Activated CD4-positive, alpha-beta T cell treated with anti-CD3 and anti-CD28 coated beads, Interleukin-2, amount 10 ng/mL, durations not matched to agents 24 days and 14 days (primary cell): ENCODE measurements at places on chromosomes 12 and 14. TPM values are rescaled to one million over a fixed set of nuclear protein-coding genes. Genes with fewer than 3 reads are reported as not detected.

GRCh38 chr14:82595466-82595865, 1061.8 kb upstream of the SEL1L start:
- DNase-seq: no peak
- H3K27me3 ChIP-seq: no peaks in the 10 kb centered on the region
- H3K4me1 ChIP-seq: no peaks in the 10 kb centered on the region
- H3K27ac ChIP-seq: no peak overlapping the region
- H3K36me3 ChIP-seq: no peaks in the 10 kb centered on the region
- H3K4me3 ChIP-seq: no peak overlapping the region

GRCh38 chr12:121590476-121591143, 9.8 kb upstream of the KDM2B start:
- H3K4me1 ChIP-seq: peaks cover 40% of the 10 kb centered on the region
- peak overlapping the region; percentile 84 for H3K4me3 ChIP-seq
- DNase-seq: peak; percentile 91
- H3K36me3 ChIP-seq: peaks cover 14% of the 10 kb centered on the region
- H3K27ac ChIP-seq: peak overlapping the region; percentile 97

GRCh38 chr12:117208206-117208605, 17.9 kb upstream of the FBXO21 start:
- no peaks in the 10 kb centered on the region for H3K36me3 ChIP-seq
- no peak overlapping the region for H3K4me3 ChIP-seq
- peaks cover 4% of the 10 kb centered on the region for H3K27me3 ChIP-seq
- DNase-seq: no peak
- no peaks in the 10 kb centered on the region for H3K4me1 ChIP-seq

DNA sequence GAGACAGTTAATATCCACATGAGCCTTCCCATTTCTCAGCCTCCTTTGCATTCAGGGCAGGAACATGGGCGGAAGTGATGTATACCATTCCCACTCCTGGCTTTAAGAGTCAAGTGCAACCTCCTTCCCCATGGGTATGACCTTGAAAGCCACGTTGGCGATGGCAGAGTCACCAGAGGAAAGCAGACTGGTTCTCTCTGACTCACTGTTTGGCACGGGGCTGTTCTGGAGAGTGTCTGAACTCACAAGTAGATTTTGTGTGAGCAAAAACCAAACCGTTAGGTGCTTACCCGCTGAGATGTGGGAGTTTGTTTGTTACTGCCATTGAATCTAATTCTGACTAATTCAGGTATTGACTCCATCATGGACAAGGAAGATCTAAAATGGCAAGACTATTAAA, 36.7 kb upstream of the PZP start:
- peak overlapping the region; percentile 96 for H3K27ac ChIP-seq
- DNase-seq: peak; percentile 66
- peak overlapping the region; percentile 15 for H3K4me3 ChIP-seq
- H3K4me1 ChIP-seq: peaks cover 29% of the 10 kb centered on the region

DNA sequence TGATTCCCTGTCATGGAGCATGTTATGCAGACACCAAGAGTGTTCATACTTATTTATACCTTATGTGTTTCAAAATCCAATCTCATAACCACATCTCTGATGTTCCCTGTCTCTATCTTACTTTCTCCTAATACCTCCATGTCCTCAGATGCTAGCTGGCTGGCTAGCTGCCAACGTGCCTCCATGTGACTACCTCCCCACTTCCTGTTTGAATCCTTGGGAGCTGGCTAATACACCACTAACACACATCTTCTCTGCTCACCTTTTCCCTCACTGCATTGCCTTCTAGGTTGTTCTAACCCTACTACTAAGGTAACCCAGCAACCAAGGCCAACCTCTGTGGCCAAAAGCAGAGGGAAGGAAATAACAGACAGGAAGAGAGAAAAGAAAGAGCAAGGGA, 27.3 kb downstream of the TTC5 start:
- DNase-seq: no peak
- peaks cover 9% of the 10 kb centered on the region for H3K4me1 ChIP-seq
- no peak overlapping the region for H3K27ac ChIP-seq
- no peaks in the 10 kb centered on the region for H3K27me3 ChIP-seq

- no peak for DNase-seq
- H3K4me3 ChIP-seq: peak overlapping the region; percentile 97
- no peaks in the 10 kb centered on the region for H3K27me3 ChIP-seq
- peaks cover 4% of the 10 kb centered on the region for H3K36me3 ChIP-seq
- peaks cover 32% of the 10 kb centered on the region for H3K4me1 ChIP-seq
Observed at GRCh38 chr14:52792097-52792415, 649 bp upstream of the GNPNAT1 start.

DNA sequence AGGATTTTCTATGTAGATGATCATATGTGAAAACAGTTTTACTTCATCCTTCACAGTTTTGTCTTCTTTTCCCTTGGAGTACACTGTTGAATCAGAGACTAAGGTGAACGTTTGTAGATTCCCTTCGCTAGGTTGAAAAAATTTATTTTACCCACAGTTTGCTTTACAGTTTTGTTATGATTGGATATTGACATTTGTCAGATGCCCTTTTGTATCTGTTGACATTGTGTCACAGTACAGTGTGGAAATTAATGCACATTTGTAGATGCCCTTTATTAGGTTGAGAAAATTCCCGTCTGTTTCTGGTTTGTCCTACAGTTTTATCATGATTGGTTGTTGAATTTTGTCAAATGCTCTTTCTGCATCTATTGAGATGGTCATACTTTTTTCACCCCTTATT, 13.3 kb downstream of the G2E3 start:
- no peaks in the 10 kb centered on the region for H3K27me3 ChIP-seq
- H3K27ac ChIP-seq: no peak overlapping the region
- no peak for DNase-seq
- no peak overlapping the region for H3K4me3 ChIP-seq
- peaks cover 45% of the 10 kb centered on the region for H3K4me1 ChIP-seq

DNA sequence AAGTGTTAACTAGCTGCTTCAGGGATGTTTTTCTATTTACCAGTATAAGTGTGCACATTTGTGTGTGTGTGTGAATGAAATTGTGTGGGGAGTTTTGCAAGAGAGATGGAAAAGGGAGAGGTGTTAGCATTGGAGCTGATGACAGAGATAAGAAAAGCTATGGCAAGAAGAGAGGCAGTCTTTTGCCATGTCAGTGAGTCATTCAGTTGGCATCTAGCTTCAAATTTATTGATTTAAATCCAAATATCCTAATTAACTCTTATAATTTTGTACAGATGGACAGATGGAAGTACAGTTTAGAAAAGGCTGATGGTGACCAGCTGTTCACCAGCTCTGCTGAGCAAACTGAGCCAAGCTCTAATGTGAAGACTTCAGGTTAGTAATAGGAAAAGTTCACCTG, 3.3 kb upstream of the BHLHE41 start:
- peaks cover 21% of the 10 kb centered on the region for H3K4me1 ChIP-seq
- DNase-seq: no peak
- H3K27me3 ChIP-seq: peaks cover 83% of the 10 kb centered on the region

GRCh38 chr12:87096082-87096585, 839.9 kb upstream of the MGAT4C start:
- no peaks in the 10 kb centered on the region for H3K27me3 ChIP-seq
- no peak for DNase-seq
- H3K36me3 ChIP-seq: no peaks in the 10 kb centered on the region
- H3K4me1 ChIP-seq: no peaks in the 10 kb centered on the region

- H3K4me1 ChIP-seq: peaks cover 2% of the 10 kb centered on the region
- no peak overlapping the region for H3K27ac ChIP-seq
- H3K4me3 ChIP-seq: no peak overlapping the region
- H3K36me3 ChIP-seq: no peaks in the 10 kb centered on the region
- no peak for DNase-seq
Observed at GRCh38 chr12:70692681-70693288, 55.6 kb upstream of the PTPRB start.

- H3K4me1 ChIP-seq: peaks cover 68% of the 10 kb centered on the region
- H3K27ac ChIP-seq: peak overlapping the region; percentile 72
- peak overlapping the region; percentile 10 for H3K4me3 ChIP-seq
- peak; percentile 82 for DNase-seq
Observed at GRCh38 chr12:104680070-104680469, 223.3 kb downstream of the CHST11 start.

GRCh38 chr12:57456145-57456700, 1.1 kb downstream of the INHBE start:
- H3K27ac ChIP-seq: no peak overlapping the region
- H3K4me1 ChIP-seq: peaks cover 32% of the 10 kb centered on the region
- no peaks in the 10 kb centered on the region for H3K36me3 ChIP-seq
- DNase-seq: peak; percentile 86
- H3K4me3 ChIP-seq: peak overlapping the region; percentile 53

Gene EIF2B1
- total RNA-seq: 81.5 and 84.8 TPM in 2 replicates

Gene PTPN21
- 0.05 and 0.21 TPM in 2 replicates for total RNA-seq

Gene CLEC7A
- not detected in 2 replicates for total RNA-seq

Gene KCNA5
- not detected in 2 replicates for total RNA-seq

Gene SEC23A
- total RNA-seq: 63.5 and 65.8 TPM in 2 replicates

Gene KLRC2
- total RNA-seq: not detected in 2 replicates

Gene CDH24
- 1.6 and 1.7 TPM in 2 replicates for total RNA-seq

Gene PTGER2
- total RNA-seq: 66.7 and 69.9 TPM in 2 replicates

Gene MAP3K9
- 4.2 TPM in 2 replicates for total RNA-seq
